ENCODE measurements at places on chromosomes 16 and 17.

DNA sequence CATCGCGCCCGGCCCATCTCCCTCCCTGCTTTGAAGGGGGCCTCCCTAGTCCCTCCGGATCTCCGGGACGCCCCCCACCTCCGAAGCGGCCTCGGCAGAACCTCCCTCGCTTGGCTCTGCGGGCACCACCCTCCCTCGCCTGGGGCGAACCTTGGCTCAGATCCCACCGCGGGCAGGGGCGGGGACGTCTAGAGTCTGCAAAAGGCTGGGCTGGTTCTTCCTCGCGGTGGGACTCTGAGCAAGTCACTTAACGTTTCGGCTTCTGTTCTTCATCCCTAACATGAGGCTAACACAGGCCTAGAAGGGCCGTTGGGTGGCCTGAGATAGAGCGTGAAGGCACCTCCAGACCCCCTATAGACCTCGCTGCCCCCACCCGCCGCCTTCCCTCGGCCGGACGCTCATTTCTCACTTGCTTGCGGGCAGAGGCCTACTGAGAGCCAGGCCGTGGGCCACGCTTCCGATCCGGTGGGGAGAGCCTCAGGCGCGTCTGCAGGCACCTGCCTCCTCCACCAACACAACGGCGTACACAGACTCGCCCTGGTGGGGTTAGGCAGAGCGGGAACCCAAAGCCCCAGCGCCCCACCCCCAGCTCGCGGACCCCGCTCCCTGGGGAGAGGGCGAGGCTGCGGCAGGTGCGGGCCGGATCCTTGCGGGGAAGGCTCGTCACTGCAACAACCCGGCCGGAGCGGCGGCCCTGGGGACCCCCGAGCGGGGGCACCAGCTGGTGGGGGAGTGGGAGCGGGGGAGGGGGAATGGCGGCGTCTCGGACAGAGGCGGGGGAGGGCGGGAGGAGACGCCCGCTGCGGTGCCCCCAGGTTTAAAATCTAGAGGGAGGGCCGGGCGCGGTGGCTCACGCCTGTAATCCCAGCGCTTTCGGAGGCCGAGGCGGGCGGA lies 5.4 kb downstream of the MYO1C start:
- peak; percentile 86 for DNase-seq

DNA sequence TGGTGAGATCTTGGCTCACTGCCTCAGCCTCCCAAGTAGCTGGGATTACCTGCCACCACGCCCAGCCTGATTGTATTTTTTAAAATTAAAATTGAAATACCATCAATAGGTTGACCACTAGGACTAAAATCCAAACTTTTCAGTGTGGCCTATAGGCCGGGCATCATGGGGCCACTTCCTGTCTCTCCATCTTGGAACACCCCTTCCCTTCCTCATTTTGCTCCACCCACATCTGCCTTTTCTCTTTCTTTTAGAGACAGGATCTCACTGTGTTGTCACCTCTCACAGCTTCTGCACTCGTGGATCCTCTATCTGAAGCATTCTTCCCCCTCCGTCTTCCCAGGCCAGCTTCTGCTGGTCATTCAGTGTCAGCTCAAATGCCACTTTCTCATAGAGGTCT lies 57.0 kb downstream of the BMERB1 start:
- no peak for DNase-seq

- no peak for DNase-seq
Observed at GRCh38 chr16:13970708-13971422, 50.9 kb downstream of the ERCC4 start.

GRCh38 chr17:35103271-35103670 lies 16.4 kb downstream of the RAD51D start:
- DNase-seq = no peak

DNA sequence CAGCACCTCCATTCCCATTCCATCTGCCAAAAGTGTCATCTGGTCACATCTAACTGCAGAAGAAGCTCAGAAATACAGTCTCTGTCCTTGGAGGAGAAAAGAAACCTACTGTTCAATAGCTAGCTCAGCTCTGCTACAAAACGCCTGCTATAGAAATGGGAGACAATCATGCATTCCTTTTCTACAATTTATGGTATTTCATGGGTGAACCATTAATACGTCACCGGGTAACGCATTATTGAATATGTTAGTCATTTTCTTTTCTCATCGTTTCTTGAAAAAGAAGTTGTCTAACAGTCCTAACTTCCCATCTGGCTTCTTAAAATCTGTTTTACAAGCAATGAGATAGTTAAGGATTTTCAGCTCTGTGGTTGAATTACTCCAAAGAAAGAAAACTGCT lies 496.7 kb upstream of the RBFOX1 start:
- no peak for DNase-seq

DNA sequence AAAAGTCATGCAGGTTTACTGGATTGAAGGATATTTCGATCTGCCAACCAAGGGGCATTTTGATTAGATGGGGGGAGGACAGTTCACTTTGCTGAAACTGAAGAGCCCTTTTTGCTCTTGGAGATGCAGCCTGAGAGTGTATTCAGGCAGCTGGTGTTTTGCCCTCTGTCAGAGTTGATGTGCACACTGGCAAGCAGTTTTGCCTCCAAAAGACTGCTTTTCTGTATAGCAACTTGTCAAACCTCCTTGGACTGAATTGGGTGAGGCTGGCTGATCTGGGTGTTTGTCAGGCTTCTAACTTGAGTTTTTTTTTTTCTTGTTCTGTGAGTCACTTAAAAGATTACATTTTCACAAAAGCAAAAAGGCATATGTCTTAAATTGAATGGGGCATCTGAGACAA lies 22.6 kb upstream of the ANKFN1 start:
- no peak for DNase-seq

GRCh38 chr17:61245706-61246135 lies 153.9 kb upstream of the TBX2 start:
- DNase-seq = no peak

- no peak for DNase-seq
Observed at GRCh38 chr16:12661656-12662172, 142.0 kb downstream of the CPPED1 start.

GRCh38 chr16:11035096-11035495 lies 90.7 kb downstream of the CLEC16A start:
- DNase-seq = no peak

DNA sequence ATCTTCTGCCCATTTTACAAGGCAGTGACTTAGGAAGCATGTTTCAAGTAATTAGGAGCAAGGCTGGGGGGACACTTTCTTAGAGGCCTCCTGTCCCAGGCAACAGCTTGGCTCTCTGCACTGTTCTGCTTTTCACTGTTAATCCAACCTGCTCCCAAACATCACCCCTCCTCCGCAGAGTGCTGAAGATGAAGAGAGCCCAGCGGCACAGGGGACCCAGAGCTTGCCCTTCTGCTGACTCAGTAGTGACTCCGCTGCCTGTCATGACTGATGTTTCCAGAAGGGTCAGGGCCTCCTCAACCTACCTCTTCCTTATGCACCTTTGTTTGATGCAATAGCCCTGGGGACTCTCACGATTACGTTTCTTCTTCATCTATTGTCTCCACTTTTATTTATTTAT lies 38.9 kb upstream of the NDRG4 start:
- DNase-seq = no peak

DNA sequence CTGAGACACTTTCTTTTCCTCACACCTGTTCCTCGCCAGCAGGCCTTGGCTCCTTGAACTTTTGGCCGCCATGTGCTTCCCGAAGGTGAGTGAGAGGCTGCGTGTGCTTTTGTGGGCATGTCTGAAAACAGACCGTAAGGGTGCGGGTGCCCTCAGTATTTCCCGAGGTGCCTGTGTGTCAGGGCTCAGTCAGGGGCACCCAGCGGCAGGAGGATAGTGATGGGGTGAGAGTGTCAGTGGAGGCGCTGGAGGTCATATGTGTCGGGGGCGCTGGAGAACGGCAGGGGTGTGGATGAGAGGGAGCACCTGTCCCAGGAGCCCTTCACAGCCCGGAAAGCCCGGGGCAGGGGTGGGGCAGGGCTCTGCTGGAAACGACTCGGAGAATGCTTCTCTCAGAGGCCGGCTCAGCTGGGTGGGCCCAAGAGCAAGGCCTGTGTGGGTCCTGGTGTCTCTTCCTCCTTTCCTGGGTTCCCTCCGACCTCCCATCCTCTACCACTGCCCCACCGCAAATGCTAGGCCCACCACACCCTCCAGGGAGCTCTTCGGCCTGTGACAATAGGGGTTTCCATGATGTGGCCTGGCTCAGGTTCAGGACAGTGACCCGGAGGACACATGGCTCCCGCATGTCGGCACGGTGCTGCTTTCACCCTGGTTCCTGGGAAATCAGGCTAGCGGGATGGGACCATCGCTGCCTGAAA lies 451 bp downstream of the IL32 start:
- DNase-seq = no peak

DNA sequence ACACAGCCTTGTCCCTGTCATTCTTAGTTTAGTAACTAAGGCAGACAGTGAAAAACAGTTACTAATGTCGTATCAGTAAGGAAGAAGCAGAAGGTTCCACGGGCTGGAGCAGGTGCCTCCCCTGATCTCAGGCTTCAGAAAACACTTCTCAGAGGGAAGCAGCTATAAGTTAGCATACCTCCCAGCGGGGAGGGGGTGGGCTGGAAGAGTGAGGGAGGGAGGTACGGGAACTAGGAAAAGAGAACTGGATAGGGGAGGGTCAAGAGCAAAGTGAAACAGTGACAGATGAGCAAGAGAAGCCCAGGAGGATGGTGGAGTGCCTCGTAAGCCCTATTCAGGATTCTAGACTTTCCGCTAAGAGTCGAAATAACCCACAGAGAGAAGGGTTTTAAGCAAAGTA lies 186.3 kb upstream of the XYLT1 start:
- no peak for DNase-seq

DNA sequence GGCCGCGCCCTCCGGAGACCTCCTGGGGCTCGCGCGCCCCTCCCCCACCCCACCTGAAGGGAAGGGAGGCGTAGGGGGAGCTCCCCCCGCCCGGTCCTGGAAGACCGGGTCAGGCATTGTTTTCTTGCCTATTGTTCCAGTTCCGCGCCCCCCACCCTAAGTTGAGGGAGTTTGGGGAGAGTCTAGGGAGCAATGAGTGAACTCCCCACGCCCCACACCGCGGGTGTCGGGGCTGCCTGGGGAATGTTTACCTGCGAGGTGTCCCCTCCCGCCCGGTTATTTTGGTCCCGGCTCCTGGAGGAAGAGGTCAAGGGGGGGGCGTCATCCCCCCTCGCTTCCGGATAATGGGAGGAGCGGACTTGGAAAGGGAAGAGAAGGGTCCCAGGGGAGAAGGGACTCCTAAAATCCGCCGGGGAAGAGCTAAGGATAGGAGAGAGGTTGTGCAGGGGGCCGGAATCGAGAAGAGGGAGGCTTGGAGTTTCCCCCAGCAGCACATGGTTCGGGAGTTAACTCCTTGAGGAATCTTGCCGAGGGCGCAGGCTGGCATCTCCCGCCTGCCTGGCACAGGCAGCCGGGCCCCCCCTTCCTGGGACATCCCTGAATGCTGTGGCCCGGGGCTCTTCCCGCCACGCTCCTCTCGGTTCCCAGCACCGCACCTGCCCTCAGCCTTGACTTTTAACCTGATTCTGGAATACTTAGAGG lies 881 bp downstream of the MLLT6 start:
- DNase-seq = peak; percentile 66

- no peak for DNase-seq
Observed at GRCh38 chr16:15765880-15766279, 90.9 kb downstream of the MYH11 start.

DNA sequence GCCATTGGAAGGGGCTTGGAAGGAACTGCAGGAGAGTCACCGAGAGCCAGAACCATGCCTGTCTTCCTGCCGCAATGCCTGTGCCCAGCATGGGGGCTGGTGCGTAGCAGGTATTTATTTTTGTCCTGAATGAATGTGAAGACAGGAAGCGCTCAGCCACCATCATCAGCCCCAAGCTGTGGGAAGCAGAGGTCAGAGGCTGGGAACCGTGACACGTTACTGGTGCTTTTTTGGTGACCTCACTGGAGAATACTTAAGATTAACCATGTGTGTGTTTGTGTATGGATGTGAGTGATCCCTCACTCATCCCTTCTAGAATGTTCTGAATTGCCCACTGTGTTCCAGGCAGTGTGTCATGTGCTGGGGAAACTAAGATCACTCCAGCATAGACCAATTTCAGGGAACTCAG lies 343.8 kb downstream of the SNX29 start:
- DNase-seq = no peak

DNA sequence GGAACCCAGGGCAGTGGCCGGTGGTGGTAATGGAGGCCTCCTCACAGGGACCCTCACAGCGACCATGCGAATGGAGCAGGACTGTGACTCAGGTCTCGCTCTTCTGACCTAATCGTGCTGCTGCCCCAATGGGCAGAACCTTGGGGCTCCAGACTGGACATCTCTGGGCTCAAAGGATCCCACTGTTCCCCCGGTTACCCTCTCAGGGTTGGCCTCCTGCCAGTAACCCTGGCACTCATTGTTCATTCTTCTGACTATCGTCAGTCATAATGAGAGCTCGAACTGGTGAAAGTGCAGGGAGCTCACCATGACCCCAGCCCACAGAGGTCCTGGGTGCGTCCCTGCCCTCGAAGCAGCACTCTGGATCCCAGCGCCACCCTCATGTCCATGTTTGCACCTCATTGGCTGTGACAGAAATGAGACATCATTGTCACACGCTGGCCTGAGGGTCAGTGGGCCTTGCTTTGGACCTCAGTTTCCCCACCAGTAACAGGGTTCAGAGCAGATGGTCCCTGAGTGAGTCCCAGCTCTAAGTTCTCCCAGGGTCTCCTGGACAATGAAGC lies 4.0 kb upstream of the NPRL3 start:
- DNase-seq = no peak

DNA sequence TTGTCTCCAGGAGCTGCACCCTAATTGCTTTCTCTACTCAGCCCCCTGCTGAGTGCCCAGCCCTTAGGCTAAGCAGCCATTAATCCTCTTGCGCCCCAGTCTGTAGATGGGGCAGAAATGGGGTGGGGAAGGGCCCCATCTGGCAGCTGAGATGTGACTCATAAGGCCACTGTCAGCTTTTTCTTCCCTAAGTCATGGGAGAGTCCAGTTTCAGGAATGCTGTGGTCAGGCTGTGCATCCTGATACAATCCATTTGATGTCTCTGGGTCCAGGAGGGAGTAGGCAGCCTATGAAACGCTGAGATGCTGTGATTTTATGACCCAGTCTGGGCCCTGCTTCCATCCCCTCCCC lies 12.3 kb downstream of the PLXDC1 start:
- DNase-seq = no peak

GRCh38 chr17:6797718-6798351 lies 21.8 kb downstream of the FBXO39 start:
- DNase-seq = no peak

GRCh38 chr17:29326023-29326813 lies 32.3 kb upstream of the NUFIP2 start:
- DNase-seq = no peak

- no peak for DNase-seq
Observed at GRCh38 chr17:40432864-40433528, 10.3 kb upstream of the IGFBP4 start.

GRCh38 chr17:82593590-82594087 lies 54.6 kb downstream of the WDR45B start:
- DNase-seq = no peak

- no peak for DNase-seq
Observed at GRCh38 chr16:51146256-51146924, 4.7 kb downstream of the SALL1 start.

Data from right atrium auricular region (tissue), 2 donors.